NCI-H1436 treated with DMSO at 0.1 percent for 48 hours (cell line): ENCODE measurements at places on chromosomes 5 and 9.

GRCh38 chr5:68953231-68953874 lies 140.5 kb upstream of the SLC30A5 start:
- no peak for DNase-seq

- DNase-seq = no peak
Observed at GRCh38 chr5:104375345-104375744, 812.8 kb upstream of the NUDT12 start.

DNA sequence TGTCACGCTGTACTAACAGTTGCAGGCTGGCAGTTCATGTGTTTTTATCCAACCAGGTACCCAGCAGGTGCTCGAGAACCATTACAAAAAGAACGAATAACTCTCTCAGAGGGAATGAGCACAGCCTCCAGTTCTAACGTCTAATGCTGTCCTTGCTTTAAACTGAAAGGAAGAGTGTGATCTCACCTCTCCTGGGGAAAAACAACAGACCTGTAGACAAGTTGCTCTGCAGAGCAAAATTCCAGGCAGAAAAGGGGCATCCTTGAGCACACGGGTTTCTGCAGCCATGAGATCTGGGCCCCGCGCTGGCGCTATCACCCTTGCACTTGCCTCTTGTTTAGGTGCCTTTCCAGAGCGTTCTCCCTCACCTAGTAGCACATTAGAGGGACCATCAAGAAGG lies 92.5 kb upstream of the DNAH5 start:
- DNase-seq = no peak

GRCh38 chr5:158119961-158120723 lies 261.2 kb upstream of the CLINT1 start:
- no peak for DNase-seq

GRCh38 chr9:35827486-35827885 lies 1.0 kb downstream of the FAM221B start:
- DNase-seq = no peak

GRCh38 chr9:95193067-95193466 lies 124.4 kb downstream of the FANCC start:
- DNase-seq = no peak

GRCh38 chr5:177421062-177421798 lies 5.2 kb upstream of the GRK6 start:
- no peak for DNase-seq

DNA sequence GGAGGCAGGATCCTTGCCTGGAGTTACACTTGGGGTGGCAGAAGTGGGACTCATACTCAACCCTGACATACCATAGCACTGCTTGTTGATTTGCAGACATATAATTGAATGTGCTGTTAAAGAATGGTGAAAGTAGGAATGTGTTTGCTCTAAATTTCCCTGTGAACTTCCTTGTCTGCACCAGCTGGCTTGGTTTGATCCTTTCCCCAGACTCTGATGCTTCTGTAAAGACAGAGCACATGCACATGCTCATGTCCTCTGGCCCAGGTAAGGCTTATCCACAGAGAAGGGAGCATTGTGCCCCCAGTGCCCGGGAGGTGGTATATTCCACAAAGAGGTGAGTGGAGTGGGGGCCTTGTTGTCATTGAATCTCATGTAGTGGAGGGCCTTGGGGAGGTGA lies 138.0 kb upstream of the STC2 start:
- no peak for DNase-seq

GRCh38 chr5:108415726-108416125 lies 33.8 kb upstream of the FBXL17 start:
- DNase-seq = no peak

GRCh38 chr5:935510-936084 lies 42.9 kb downstream of the TRIP13 start:
- DNase-seq = no peak

GRCh38 chr9:71769175-71770161 lies 1.2 kb upstream of the CEMIP2 start:
- DNase-seq = no peak

DNA sequence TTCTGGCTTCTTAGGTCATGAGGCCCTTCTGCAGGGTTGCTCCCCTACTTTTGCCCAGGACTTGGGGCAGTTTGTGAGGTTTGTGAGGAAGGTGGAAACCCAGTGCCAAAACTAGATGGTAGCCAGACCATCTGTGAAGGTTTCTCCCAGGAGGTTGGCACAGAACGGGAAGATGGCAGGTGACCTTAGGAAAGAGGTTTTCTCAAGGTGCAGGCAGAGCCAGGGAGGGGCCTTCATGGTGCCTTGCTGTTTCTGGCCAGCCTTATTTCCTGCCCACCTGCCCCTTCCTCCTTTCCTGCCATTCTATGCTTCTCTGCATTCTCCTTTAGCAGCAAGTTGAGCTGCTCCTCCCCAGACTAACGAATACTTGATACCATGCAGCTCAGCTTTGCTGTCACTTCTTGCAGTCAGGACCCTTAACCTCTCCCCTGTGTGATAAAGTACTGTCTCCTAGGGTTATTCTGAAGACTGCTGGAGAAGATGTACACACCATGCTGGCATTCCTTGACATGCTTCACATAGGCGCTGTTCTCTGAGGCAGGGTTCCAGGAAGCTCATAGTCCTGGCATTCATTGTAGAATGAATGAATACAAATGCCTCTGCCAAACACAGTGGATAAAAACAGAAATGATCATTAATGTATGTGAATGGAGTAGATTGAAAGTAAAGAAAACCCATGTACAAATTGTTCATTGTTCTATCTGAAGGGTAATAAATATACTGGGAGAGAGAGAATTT lies 154.3 kb downstream of the KDM4C start:
- no peak for DNase-seq

DNA sequence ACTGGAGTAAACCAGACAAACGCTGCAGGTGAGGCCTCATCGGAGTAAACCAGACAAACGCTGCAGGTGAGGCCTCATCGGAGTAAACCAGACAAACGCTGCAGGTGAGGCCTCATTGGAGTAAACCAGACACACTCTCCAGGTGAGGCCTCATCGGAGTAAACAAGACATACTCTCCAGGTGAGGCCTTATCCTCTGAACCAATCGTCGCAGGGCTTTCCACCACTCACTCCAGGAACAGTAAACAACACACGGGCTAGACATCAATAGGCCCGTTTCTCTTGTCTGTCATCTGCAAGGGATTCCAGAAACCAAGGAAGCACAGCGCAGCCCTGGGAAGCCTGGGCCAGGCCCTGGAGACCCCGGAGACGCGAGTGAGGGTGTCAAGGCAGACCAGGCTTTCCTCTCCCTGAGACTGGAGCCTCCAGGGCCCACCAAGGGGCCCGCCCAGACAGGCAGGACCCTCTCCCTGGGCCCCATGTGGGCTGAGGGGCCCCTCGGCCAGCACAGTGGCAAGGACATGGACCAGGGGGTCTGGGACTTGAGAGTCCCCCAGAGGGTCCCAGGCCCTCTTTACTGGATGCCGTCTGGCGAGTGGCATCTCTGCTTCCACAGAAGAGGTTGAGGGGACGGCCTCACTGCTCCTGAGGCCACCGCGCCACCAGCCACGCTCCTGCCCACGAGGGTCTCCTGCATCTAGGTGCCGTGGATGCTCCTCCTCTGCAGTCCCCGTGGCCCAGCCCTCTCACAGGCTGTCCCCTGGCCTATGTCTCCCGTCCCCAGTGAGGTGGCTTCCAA lies 26.4 kb upstream of the NSMF start:
- DNase-seq = no peak

GRCh38 chr5:206927-207536 lies 10.9 kb downstream of the CCDC127 start:
- no peak for DNase-seq

GRCh38 chr5:142353071-142353472 lies 28.3 kb upstream of the SPRY4 start:
- DNase-seq = no peak

GRCh38 chr5:6483880-6484382 lies 35.3 kb downstream of the UBE2QL1 start:
- no peak for DNase-seq

DNA sequence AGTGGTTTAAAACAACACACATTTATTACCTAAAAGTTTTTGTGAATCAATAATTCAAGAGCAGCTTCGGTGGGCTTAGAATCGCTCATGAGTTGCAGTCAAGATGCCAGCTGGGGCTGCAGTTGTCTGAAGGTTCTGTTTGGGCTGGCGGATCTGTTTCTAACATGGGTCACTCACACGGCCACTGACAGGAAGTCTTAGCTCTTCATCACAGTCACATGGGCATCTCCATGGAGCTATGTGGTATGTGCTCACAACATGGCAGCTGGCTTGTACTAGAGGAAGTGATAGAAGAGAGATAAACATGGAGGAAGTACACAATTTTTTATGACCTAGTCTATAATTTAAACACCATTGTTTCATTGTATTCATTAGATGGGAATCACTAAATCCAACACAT lies 11.2 kb downstream of the KLHL9 start:
- DNase-seq = no peak

GRCh38 chr5:32942225-32942989 lies 231.3 kb downstream of the NPR3 start:
- no peak for DNase-seq

- DNase-seq = no peak
Observed at GRCh38 chr5:56045469-56045868, 50.7 kb upstream of the IL6ST start.

DNA sequence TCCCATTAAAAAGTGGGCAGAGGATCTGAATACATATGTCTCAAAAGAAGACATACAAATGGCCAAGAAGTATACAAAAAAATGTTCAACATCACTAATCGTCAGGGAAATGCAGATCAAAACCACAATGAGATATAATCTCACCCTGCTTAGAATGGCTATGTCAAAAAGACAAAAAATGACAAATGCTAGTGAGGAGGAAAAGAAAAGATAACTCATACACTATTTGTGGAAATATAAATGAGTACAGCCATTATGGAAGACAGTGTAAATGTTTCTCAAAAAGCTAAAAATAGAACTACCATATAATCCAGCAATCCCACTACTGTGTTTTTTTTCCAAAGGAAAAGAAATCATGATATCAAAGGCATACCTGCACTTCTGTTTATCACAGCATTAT lies 450.7 kb downstream of the EFNA5 start:
- DNase-seq = no peak

GRCh38 chr9:120378680-120379079 lies 201.3 kb downstream of the CDK5RAP2 start:
- DNase-seq = no peak

- DNase-seq = no peak
Observed at GRCh38 chr5:12392246-12392645, 488.0 kb upstream of the CTNND2 start.

GRCh38 chr9:71663931-71664459 lies 104.3 kb downstream of the CEMIP2 start:
- no peak for DNase-seq

- peak; percentile 65 for DNase-seq
Observed at GRCh38 chr9:14030375-14031059, 283.4 kb downstream of the NFIB start.

DNA sequence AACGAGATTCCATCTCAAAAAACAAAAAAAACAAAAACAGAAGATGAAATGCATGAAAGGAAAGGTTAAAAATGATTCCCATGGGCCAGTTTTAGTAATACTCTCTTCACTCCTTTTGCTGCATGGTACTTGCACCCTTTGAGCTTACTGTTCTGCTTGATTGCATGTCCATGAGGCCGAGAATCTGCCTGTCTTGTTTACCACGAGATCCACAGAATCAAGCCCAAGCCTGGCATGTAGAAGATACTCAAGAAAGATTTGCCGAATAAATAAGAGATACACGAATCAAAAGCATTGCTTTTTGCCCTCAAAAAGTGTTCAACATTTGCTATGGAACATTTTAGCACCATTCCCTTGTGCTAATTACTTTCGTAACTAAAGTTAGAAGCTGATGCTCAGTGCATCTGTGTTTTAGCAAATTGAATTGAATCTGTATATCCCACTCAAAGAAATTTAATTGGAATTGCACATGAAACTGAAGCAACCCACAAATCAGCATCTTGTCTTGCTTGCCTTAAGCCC lies 1.1 kb downstream of the FAXDC2 start:
- DNase-seq = no peak
